Upper lobe of left lung (tissue), 6 donors: ENCODE measurements at places on chromosomes 3 and 15.
A peak's percentile ranks its signal among the peaks of the same experiment; 100 is the strongest.

- DNase-seq, result no peak
Observed at GRCh38 chr3:191358929-191359328, 28.6 kb upstream of the UTS2B start.

DNA sequence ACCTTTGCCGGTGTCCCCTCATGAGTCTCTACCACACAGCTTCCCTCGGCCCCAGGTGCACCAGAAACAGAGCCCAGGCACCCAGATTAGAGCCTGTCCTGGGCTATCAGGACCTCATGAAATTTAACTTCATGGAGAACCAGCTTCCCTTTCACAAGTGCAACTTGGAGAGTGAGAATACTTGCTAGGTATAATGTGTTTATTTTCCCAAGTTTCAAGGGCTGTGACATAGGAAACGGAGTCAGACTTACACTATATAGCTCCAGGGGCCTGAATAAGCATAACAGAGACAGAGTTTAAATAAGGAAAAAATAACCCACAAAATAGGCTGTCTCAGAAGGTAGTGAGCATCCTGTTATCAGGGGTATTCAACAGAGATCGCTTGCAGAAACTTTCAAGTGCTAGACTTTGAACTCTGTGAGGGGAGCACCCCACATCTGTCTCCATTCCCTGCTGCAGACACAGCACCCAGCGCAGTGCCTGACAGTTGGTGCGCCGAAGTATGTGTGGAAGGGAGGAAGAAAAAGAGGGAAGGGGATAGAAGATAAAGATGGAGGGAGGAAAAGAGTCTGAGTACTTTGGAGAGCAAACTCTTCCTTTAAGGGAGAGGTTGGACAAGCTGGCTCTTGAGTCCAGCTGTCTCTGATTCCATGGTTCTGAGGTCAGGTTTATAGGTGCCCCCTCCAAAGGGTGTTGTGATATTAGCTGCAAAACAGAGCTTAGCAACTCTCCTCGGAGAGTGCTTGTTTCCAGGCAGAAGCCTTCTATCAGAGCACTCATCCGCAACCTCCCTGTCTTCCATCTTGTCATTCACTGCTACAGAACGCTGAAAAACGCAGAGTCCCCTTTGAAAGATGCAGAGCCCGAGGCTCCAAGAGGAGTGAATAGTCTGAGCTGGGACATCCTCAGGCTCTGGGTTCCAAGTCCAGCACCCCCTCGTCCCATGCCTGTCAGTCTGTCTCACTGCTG lies 84.8 kb downstream of the CPN2 start:
- DNase-seq, result no peak

GRCh38 chr3:141941093-141941492 lies 64.7 kb downstream of the ATP1B3 start:
- no peak for DNase-seq

DNA sequence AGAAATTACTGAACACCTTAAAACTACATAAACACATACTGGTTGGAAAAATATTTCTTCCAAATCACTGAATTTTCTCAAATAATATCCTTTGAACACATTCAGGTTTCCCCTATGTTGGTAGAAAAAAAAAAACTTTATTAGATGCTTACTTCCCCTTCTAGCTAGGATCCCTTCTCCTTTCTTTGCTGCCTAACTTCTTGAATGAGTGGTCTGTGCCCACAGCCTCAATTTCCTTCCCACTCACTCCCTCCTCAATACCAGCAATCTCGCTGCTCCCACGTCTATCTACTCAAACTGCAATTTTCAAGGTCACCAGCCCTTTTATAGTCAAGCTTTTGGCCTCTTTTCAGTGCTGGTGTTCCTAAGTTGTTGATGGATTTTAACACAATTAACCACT lies 8.3 kb downstream of the CD200R1 start:
- DNase-seq, result no peak

DNA sequence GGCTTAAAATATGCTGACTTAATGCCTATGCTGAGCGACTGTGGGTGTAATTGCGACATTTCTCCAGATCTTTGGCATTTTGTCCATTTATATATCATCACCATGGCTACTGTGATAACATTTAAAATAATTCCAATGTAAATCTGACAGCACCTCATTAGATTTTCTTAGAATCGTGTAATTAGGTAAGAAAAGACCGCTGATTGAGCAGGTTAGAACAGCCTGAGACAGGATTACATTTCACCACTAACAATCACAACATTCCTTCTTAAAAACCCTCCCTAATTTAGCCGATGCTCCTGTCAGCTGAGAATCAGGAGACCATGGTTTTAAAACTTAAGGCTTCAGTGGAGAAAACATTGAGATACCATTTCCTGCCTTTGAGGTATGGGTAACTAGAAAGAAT lies 455.3 kb upstream of the PDZRN3 start:
- DNase-seq, result no peak

GRCh38 chr3:42796332-42796885 lies 7.9 kb downstream of the HIGD1A start:
- no peak for DNase-seq

DNA sequence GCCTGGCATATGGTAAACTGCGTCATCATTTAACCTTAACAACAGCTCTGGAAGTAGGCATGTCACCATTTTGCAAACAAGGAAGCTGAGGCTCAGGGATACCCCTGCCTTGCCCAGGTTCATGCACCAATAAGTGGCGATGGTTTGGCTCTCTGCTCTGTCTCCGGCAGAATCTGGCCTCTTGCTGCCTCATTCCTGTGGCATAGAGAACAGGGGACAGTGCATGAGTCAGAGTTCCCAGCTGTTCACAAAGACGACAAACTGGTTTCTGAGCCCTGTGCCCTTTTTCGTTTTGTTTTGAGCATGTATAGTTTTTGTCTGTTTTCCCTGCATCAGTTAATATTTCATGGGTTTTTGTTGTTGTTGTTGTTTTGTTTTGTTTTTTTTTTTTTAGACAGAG lies 236.8 kb downstream of the OPA1 start:
- no peak for DNase-seq

- peak; percentile 66 for DNase-seq
Observed at GRCh38 chr15:62059816-62060112, 483 bp downstream of the VPS13C start.

- DNase-seq, result no peak
Observed at GRCh38 chr3:134197681-134198261, 52.9 kb downstream of the RYK start.

DNA sequence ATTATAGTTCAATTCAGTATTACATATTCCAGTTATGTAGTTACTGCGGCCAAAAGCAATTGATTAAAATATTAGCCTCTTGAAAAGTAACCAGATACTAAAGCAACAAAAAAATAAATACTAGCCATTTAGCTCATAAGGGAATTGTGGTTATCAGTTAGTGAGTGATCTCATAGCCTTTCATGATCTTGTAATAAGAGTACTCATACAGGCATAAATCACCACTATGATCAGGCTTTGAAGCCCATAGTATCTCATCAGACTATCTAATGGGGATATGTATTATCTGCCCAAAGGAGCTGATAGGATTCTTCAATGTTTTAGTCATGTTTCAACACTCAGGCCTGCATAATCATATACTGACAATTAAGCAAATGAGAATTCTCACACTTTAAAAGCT lies 184.1 kb upstream of the CCDC54 start:
- DNase-seq, result no peak

DNA sequence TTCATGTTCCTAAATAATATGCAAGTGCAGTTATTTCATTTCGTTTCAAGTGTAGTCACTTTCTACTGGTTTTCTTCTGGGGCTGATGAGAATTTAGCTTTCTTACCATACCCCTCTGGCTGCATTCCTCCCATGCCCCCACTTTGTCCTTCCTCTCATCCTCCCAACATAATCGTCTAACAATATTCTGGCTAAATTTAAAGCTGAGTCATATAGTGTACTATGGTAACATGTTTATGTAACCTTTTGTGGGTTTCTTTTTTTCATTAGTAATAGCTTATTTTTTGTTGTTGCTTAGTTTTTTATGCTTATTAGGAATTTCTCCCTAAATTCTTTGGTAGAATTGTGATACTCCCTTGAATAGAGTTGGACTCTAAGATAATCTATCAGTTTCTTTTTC lies 30.5 kb downstream of the DUT start:
- DNase-seq, result no peak

- DNase-seq, result no peak
Observed at GRCh38 chr3:119630880-119631329, 29.5 kb downstream of the POPDC2 start.

- DNase-seq, result no peak
Observed at GRCh38 chr15:45665261-45665660, 30.4 kb downstream of the SQOR start.

- no peak for DNase-seq
Observed at GRCh38 chr15:60120100-60120499, 116.0 kb downstream of the FOXB1 start.

- DNase-seq, result no peak
Observed at GRCh38 chr3:173893066-173893465, 495.5 kb downstream of the NLGN1 start.

- no peak for DNase-seq
Observed at GRCh38 chr3:30826531-30826942, 67.9 kb downstream of the GADL1 start.

DNA sequence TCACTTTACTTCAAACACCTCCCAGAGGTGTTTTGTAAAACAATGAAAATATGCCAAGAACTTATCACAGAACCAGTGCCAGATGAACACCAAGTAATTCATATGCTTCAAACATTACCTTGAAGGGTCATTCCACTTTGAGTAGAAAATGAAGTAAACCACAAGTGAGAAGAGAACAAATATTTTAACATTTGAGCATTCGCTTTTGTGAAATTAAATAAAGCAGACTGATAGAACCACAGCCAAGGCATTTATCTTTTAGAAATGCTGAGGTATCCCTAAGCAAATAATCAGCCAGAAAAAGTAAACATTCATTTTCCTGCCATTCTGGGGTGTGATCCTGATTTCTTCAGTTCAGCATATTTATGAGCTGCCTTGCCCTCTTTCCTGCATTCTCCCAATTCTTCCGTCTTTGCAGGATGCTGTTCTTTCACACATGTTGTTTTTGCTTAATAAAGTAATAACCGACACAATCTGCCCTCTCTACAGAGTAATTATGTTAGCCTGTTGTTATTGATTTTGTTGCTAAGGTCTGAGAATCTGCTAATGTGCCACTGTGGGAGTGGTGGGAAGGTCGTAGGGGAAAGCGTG lies 235.6 kb upstream of the TGFBR2 start:
- no peak for DNase-seq

DNA sequence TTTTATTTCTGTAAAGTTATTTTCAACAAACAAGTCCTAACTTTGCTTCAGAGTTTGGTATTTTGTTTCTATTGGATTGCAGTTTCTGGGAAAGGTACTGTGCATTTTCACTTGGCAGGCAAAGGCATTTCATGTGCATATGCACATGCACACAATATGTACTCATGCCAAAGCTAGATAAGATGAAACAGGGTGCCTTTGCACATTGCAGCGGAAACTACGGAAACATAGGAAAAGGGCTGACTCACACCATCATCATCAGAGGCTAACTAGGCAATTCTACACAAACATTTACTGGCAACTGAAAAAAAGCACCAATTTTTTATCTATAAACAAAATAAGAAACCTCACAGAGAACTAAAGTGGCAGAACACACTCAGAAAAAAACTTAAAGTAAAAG lies 550.6 kb upstream of the NECTIN3 start:
- DNase-seq, result no peak

GRCh38 chr3:126654571-126655383 lies at the start of gene TXNRD3:
Gene TXNRD3, minus strand, starts transcription at chr3:126655124.
- DNase-seq, result peak; percentile 82

GRCh38 chr3:148968321-148968720 lies 23.0 kb upstream of the GYG1 start:
- DNase-seq, result no peak
